Liver (tissue), 10 donors: ENCODE measurements at places on chromosomes 7 and 10. TPM values are rescaled to one million over a fixed set of nuclear protein-coding genes. Genes with fewer than 3 reads are reported as not detected.

DNA sequence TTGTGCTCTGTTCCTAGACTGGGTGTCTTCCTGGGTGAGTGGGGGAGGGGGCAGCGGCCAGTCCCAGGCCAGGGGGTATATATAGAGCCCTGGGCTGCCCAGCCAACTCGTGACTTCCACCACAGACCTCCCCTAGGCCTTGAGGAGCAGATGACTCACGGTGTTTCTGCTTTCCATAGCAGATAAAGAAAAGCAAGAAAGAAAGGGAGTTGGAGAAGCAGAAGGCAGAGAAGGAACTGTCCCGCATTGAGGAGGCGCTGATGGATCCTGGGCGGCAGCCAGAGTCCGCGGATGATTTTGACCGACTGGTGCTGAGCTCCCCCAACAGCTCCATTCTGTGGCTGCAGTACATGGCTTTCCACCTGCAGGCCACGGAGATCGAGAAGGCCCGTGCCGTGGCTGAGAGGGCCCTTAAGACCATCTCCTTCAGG, 10.1 kb downstream of the CALHM2 start:
- H3K27ac ChIP-seq, result no peak overlapping the region
- no peak overlapping the region for H3K4me3 ChIP-seq
- no peaks in the 10 kb centered on the region for H3K4me1 ChIP-seq
- peaks cover 54% of the 10 kb centered on the region for H3K36me3 ChIP-seq
- no peaks in the 10 kb centered on the region for H3K27me3 ChIP-seq
- DNase-seq, result no peak

GRCh38 chr7:87318741-87319140, 26.7 kb upstream of the CROT start:
- H3K27ac ChIP-seq, result no peak overlapping the region
- H3K27me3 ChIP-seq, result no peaks in the 10 kb centered on the region
- no peak for DNase-seq
- no peak overlapping the region for H3K4me3 ChIP-seq

DNA sequence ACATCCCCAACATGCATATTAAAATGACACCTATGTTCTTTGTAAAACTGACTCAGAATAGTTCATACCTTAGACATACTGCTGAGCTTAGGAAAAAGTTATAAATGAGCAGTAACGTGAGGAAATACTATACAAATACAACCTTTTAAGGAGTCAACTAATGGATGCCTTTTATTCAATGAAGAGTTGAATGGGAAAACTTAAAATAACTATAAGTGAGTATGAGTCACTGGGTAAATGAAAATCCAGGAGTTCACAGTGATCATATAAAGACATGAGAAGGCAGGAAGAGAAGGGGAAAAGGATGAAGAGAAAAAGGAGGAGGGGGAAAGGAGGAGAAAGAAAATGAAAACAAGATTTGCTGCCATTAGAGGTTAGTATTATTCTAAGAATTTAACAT, 157.8 kb upstream of the PCDH15 start:
- no peaks in the 10 kb centered on the region for H3K4me1 ChIP-seq
- H3K27ac ChIP-seq, result no peak overlapping the region
- H3K4me3 ChIP-seq, result no peak overlapping the region
- H3K36me3 ChIP-seq, result no peaks in the 10 kb centered on the region
- H3K27me3 ChIP-seq, result no peaks in the 10 kb centered on the region
- no peak for DNase-seq

DNA sequence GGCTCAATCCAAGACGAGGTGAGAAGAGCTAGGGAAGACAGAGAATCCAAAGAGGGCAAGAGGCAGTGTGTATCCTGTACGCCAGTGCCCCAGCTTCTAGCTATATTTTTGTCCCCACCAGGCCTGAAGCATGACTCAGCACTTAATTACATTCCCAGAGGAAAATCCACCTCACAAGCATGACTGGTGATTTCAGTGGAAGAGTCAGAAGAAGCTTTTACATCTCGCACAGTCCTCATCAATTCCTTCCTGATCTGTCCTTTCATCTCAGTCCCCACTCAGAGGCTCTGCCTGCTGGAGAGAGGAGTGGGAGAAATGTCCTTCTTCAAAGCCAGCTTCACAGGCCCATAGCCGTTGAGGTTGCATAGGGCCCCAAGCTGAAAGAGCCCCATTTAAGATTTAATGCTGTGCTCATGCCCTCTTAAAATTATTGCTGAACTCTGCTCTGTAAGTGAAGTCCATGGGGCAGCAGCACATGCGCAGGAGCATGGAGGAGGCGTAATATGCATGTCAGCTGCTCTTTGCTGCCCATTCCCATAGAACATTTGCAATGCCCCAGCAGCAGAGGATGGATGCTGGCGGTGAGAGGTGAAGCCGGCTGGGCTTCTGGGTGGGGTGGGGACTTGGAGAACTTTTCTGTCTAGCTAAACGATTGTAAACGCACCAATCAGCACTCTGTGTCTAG, 39.0 kb upstream of the AOAH start:
- peaks cover 17% of the 10 kb centered on the region for H3K4me1 ChIP-seq
- no peak overlapping the region for H3K27ac ChIP-seq
- H3K27me3 ChIP-seq, result no peaks in the 10 kb centered on the region

DNA sequence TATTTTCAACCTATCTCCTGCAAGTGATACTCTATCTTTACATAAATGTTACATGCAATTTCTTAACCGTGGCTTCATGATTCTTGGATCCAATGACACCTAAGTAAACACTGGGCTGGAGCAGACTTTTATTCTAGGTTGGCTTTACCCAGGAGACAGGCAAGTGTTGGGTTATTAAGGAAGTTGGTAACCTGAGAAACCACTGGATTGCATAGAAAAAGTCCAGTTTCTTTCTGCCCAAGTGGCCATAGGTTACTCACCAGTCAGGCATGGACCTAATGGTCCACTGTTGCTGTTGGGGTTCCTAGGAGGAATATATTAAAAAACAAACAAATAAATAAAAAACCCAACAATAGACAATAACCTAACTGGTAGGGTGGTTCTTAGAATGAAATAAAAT, 112.8 kb downstream of the SEMA3D start:
- H3K4me3 ChIP-seq, result no peak overlapping the region
- no peaks in the 10 kb centered on the region for H3K27me3 ChIP-seq
- H3K36me3 ChIP-seq, result no peaks in the 10 kb centered on the region
- no peak for DNase-seq
- H3K4me1 ChIP-seq, result no peaks in the 10 kb centered on the region

CCDC146 gene
- 3.5 TPM for total RNA-seq

ADCYAP1R1 gene
- total RNA-seq, result 0.05 TPM

PLEKHS1 gene
- total RNA-seq, result under 0.01 TPM

AMPH gene
- 0.25 TPM for total RNA-seq
